ENCODE measurements at places on chromosomes 3 and 15. TPM values are rescaled to one million over a fixed set of nuclear protein-coding genes. Genes with fewer than 3 reads are reported as not detected.

Gene STRC
- 0.91 TPM for total RNA-seq

Gene PRTG
- total RNA-seq, result not detected

Gene SAXO2
- total RNA-seq, result 5.7 TPM

Gene KBTBD12
- total RNA-seq, result not detected

Gene CFAP100
- not detected for total RNA-seq

Gene SNX22
- total RNA-seq, result 6.3 TPM

Gene C3orf52
- 14.3 TPM for total RNA-seq

Gene CFAP91
- total RNA-seq, result 0.96 TPM

Gene SUCLG2
- 49.2 TPM for total RNA-seq

Gene PAQR9
- 0.17 TPM for total RNA-seq

Gene AADACL2
- not detected for total RNA-seq

Gene ADAMTS7
- total RNA-seq, result 12.0 TPM

Gene GUCA1C
- total RNA-seq, result not detected

Gene FBXW12
- not detected for total RNA-seq

Gene ZNF80
- total RNA-seq, result 0.12 TPM

Gene CHRM5
- not detected for total RNA-seq

GRCh38 chr3:173742491-173742890 lies 344.9 kb downstream of the NLGN1 start:
- DNase-seq, result no peak

GRCh38 chr3:104763007-104763406 lies 603.7 kb upstream of the ALCAM start:
- DNase-seq, result no peak

- no peak for DNase-seq
Observed at GRCh38 chr15:48748535-48748934, 62.3 kb downstream of the CEP152 start.

DNA sequence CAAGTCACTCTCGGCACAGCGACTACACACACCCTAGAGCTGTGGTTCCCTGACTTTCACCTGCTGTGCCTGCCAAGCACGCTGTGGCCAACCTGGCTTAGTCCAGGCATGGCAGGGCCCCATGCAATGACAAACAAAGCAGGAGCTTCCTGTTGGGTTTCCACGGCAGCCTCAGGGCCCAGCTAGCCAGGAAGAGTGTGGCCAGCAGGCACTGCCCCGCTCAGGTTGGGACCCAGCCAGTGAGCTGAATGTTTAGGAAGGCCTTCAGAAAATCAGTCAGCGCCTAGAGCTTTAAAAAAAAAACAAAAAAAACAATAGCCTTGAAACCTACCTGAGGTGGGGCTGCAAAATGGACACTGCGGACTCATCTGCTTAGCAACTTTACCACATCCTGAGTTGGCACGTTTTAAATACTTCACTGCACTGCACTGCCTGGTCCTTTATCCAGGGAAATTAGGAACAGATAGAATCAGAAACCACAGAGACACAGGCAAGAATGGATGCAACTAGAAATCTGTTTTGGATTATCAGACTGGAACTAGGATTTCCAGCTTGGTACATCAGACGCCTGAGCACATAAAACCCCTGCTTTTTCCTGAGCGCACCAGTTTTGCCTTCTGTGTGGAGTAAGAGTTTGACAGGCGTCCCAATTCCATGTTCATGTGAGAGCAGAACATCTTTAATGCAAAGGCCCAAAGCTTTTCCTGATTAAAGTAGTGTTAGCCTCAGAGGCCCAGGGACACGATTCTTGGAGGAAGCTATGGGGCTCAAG lies 36.2 kb upstream of the LDHAL6B start:
- DNase-seq, result no peak

DNA sequence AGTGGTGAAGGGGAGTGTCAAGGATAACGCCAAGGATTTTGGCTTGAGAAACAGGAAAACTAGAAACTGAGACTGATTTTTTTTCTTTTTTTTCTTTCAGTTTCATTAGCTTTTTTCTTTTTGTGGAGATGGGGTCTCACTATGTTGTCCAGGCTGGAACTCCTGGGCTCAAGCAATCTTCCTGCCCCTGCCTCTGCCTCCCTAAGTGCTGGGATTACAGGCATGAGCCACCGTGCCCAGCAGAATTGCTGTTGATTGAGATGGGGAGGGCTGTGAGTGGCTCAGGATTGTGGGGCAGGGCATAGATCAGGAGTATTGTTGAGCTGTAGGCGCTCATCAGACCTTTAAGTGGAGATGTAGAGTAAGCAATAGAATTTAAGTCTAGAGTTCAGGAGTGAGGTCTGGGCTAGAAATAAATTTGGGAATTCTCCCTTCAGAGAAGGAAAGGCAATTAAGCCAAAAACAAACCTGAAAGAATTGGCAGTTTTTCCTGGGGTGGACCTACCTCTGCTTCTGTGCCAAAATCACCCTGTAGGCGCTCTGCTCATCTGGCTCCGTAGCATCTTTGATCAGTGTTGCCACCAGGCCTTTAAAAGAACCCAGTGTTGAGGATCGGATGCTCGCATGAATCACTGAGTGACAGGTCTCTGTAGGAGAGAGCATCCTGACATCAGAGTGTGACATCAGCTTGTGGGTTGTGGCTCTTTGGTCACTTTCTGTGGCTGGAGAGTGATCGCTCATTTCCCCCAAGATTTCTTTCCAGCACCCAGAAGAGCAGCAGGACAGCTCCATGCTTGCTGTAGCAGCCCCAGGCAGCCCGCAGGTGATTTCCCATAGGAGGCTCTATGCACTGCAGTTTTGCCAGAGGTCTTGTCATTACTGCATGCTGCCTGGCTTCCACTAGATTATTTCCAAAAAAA lies 15.8 kb downstream of the ABHD17C start:
- no peak for DNase-seq

- no peak for DNase-seq
Observed at GRCh38 chr3:105614288-105615030, 247.8 kb downstream of the ALCAM start.

DNA sequence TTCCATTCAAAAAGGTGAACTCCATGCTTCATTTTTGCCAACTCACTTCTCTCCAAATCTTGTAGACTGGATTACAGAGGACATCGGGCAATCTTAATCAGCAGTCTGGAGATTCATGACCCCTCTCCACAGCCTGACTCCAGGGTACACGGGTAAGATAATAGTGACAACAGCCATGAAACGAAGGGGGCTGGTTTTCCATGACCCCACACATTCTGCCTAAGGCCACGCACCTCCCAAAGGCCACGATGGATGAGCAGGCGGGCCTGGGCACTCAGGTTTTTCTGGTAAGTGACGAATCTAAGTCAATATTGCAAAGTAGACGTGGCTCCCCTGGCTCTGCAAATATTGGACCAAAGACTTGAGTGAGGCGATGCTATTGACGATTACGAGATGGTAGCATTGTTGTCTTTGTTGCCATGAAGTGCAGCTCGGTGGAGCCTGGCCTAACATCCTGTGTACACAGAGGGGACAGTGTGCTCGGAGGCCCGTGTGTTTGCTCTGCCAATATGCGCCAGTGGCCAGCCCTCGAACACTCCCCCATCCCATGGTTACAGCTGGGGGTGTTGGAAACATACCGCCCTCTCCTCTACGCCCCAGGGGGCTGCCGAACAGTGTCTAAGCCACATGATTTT lies 119.1 kb downstream of the OPA1 start:
- no peak for DNase-seq

- no peak for DNase-seq
Observed at GRCh38 chr3:71589132-71589531, 5.6 kb upstream of the FOXP1 start.

GRCh38 chr3:52983336-52983807 lies 62.5 kb downstream of the SFMBT1 start:
- no peak for DNase-seq

DNA sequence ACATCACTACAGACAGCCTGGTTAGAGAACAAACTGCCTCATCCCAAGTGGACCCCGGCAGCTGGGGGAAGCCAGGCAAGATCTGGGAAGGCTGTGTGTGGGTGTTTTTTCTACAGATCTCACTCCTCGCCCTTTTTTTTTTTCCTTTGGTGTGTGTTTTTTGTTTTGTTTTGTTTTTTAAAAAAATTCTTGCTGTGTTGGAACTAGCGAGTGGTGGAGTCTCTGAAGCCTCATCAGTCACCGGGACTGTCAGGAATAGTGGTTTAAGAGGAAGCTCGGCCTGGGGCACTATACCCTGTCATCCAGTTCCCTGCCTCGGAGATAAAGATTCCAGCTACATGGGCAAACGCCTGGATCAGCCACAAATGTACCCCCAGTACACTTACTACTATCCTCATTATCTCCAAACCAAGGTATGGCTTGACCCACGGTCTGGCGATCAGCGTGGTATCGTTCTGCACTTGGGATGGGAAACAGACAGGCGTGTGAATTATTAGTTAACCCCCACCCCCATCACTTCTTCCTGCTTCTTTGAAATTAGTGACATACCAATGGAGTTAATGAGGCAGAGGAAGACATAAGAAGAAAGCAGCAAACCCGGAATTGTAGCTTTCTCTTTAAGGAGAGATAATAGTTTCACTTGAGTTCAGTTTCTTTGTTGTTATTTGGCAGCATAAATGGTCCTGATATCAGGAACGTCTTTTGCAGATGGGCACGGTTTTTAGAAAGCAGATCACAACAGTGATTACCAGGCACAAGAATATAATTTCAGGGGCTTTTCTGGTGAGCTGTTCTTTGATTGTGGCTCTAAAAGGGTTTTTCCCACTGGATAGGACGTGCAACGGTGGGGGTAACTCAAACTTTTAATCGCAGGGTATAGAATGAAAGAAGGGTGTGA lies 722 bp downstream of the RBMS3 start:
- no peak for DNase-seq

- DNase-seq, result no peak
Observed at GRCh38 chr15:69219690-69220089, 59.3 kb downstream of the GLCE start.

DNA sequence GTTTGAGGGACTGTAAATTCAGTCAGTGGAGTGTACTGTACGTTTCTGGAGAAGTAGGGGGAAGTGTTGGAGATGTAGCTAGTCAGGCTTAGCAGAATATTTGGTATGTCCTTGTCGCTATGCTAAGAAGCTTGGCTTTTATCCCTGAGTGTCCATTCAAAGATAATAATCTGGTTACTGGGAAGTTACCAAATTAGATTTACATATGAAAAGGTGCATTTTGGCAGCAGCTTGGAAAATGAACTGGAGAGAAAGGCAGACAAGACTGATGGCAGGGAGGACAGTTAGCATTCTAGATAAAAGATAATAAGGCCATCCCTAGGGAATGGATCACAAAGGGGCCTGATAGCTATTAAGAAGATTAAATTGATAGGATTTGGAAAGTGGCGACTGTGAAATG lies 58.7 kb downstream of the P2RY1 start:
- DNase-seq, result no peak

GRCh38 chr3:43203022-43203421 lies 83.3 kb upstream of the SNRK start:
- no peak for DNase-seq

DNA sequence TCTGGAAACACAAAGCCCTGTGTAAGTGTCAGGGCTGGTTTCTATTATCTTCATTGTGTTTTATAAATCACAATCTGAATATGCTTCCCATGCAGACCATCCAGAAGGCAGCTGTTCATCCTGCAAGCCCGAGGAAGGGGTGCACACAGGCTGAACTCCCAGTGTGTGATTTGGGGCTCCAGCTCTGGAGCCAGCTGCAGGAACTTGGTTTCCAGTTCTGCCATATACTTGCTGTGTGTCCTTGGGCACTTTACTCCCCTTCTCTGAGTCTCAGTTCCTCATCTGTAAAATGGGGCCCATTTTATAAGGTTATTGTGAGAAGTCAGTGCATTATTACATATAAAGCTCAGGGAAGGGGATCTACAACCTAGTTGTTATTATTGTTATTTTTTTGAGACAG lies 22.6 kb downstream of the CYP8B1 start:
- DNase-seq, result no peak

- DNase-seq, result no peak
Observed at GRCh38 chr3:52068730-52069129, 12.4 kb upstream of the DUSP7 start.

GRCh38 chr15:63972801-63973200 lies 73.5 kb downstream of the DAPK2 start:
- no peak for DNase-seq

DNA sequence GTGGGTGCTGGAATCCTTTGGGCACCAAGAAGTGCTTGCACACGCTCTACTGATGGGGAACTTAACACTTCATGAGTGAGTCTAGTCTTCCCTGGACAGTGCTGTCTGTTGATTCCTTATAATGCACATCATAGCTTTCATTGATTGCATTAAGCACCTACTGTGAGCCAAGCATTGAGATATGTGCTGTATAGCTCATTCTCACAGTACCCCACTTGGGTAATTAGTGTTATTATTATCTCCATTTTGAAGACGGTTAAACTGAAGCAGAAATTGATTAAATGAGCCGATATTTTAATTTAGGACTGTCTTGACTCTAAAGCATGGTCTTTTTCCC lies 504 bp upstream of the PDHB start:
- DNase-seq, result no peak

DNA sequence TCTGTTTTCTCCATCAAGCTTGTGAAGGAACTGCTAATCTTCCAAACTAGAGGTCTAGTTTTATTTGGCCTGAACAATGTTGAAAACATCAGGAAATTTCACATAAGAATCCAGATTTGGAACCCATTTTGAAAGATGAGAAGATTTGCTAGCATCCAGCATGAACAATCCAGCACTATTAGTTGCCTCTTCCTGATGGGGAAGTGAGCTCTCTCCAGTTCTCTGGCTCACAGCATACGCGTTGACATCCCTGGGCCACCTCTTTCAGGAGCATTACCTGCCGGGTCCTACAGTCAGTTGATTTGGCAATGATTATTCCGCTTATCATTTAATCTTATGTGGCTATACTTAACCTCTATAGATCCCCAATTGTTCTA lies 10.9 kb downstream of the GPR87 start:
- no peak for DNase-seq

DNA sequence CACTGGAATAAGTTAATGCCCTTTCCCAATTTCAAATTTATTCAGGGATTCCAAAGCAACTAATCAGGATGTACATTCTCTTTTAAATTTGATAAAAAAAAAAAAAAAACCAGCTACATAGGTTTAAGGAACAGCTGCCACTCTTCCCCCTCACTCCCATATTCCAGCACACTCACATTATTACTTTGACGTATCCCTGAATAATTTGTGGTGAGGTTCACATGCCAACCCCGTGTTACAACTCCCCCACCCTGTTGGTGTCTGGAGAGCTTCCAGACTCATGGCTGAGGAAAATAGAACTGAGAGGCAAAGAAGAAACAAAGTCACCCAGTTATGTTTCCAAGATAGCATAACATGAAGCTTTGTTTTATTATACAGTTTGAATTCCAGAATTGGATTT lies 300.5 kb upstream of the MME start:
- no peak for DNase-seq

GRCh38 chr3:119675188-119675874 lies 1.9 kb downstream of the COX17 start:
- DNase-seq, result no peak

- DNase-seq, result peak; percentile 62
Observed at GRCh38 chr15:75452364-75452864, 924 bp upstream of the SIN3A start.

- DNase-seq, result no peak
Observed at GRCh38 chr3:169334991-169335390, 328.5 kb downstream of the MECOM start.

DNA sequence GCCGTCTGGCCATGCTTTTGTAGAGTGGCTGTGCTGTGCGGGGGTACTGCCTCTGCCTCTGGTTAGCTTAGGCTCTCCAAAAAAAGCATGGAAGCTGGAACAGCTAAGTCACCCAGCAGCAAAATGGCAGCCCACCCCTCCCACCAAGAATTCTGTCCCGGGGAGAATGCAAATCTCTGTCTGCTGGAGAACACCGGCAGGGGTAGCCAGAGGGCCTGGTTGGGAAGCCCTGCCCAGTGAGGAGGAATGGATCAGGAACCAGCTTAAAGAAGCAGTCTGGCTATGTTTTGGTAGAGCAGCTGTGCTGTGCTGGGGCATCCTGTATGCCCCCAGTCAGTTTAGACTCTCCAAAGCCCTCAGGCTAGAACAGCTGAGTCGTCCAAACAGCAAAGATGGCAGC lies 56.2 kb upstream of the PTPRG start:
- no peak for DNase-seq

Measured in HCT116 (cell line).